Ammon's horn (tissue), 1 donor: ENCODE measurements at places on chromosomes 1 and 21.

DNA sequence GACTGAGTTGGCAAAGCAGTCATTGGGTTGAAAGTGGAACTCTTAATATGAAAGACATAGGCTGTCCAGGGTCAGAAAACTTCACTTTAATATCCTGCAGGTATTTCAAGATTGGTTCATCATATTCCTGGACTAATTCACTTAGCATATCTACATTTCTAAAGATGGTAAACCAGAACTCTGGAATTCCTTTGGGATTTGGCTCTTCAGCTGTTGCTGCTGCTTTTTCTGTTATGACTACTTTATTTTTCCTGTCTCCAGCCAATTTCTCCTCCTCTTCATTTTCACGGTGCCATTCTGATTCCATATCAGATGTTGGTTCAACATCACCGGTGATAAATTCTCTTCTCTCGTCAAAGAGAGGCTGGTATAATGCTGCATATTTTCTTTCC is 37.4 kb downstream of the CD58 start:
- no peak for DNase-seq

- DNase-seq = no peak
Observed at GRCh38 chr1:115063228-115063901, 25.9 kb downstream of the TSPAN2 start.

- DNase-seq = no peak
Observed at GRCh38 chr1:155256058-155256852, 972 bp upstream of the ENTREP3 start.

DNA sequence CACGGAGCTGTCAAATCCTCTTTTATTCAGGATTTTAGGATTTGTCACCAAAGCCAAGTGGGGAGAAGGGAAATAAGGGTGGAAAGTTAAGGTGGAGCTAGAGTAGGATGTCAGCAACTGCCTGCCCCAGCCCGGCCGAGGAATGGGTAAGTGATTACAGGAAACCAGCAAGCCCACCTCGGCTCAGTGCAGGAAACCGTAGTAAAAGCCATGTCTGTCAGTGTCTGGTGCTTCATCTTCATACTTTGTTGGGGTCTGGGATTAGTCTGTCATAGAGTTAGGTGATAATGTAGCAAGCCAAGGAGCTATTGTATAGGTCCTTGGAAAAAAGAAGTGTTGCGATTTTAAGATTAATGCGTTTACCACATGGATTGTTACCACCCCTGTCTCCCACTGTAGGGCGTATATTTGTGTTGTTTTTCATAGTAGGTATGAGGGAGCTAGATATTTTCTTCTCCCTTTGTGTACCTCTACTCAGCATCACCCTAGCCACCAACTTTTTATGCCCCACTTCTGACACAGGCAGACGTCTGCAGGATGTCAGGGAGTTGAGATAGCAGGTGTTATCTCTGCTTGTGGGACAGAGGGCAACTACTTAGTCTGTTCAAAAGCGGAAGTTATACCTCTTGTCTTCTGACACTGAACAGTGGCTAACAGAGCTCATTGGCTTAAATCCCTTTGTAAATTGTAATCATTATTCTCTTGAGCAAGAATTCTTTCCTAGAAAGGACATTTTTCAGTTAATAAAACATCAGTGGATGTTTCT is 253.7 kb downstream of the HHAT start:
- DNase-seq = no peak

GRCh38 chr1:199706826-199707606 is 320.5 kb upstream of the NR5A2 start:
- no peak for DNase-seq

DNA sequence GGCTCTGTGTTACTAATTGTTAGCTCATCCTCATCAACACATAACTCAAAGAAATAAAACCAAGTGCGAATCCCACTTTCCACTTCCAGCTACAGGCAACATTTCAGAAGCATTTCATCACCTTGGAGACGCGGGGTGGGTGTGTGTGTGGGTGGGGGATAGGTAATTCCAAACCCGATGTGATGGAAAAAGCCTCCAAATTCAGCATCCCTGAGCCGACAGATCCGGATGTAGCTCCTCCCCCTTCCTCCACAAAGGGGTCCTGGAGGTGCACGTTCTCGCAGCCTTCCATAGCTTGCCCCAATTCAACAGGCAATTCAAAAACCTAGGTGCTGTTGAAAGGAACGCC is 486 bp downstream of the HSPA13 start:
- DNase-seq = peak; percentile 60

DNA sequence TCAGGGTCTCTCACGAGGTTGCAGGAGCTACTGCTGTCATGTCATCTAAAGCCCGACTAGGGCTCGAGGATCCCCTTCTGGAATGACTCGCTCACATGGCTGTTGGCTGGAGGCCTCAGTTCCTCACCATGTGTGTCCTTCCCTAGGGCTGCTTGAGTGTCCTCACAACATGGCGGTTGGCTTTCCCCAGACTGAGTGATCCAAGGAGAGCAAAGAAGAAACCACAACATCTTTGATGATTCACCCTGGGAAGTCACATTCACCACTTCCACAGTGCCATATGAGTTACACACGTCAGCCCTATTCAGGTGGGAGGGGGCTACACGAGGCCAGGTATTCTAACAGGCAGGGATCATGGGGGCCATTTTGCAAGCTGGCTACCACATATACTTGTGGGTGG is 64.9 kb downstream of the FHAD1 start:
- DNase-seq = no peak

DNA sequence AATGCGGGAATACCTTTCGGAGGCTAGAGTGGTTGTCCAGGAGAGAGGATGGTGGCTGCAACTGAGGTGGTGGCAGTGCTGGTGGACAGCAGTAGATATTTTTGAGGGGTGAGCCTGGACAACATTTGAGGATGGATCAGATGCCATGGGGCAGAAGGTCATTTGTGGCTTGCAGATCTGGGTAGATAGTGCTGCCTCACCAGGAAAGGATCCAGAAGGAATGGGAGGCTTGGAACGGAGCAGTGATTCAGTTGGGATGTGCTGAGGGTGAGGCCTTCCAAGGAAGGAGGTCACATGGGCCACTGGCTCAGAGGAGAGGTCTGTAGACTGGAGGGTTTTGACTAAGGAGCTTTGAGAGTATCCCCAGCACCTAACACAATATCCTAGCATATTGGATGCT is 110.8 kb upstream of the KAZN start:
- no peak for DNase-seq

DNA sequence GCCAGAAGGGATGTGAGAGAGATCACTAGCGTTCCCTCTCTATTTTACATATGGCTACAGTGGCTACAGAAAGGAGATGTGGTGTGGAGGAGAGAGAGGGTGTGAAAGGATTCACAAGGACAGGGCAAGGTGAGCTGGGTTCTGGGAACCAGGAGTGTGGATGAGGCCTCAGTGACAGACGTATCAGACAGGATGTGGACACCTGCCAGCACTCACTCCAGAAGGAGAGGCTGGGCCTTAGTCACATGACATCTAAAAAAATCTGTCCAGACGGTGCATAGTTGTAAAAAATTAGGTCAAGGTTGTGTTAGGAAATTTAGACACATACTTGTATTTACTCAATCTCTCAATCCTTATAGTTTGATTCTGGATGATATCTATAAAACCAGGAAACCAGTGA is 10.6 kb downstream of the TRIM67 start:
- DNase-seq = no peak

GRCh38 chr1:68795956-68796355 is 299.1 kb upstream of the DEPDC1 start:
- DNase-seq = no peak

DNA sequence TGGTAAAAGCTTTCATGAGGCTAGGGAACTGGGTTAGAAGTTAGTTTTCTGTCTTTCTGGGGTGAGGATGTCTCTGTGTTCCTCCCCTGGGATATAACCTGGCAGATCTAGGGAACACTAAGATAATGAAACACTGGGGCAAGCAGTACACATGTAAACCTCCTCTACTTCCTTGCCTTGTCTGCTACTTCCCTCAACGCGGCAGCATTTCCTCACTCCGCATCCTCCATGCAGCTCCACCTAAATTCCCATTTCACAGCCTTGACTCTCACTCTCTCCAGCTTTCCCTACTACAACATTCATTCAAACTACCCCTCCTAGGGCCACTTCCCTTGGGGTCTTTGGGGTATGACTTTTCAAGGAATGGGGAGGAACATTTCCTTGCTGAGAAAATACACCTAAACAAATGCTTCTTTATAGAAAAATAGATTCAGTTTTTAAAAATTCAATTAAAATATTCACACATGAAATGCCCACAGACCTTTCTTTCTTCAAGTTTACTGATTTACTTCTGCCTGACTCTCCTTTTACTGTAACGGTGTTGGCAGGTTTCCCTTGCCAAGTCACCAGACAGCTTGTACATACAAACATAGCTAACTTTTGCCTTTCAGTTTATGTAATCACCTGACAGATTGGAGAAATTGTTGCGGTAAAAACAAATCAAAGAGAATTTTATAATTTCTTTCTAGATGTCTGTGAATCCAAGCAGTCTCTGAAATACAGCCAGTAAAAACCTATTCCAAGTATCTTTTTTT is 90.1 kb downstream of the TNFSF18 start:
- DNase-seq = no peak
